ENCODE measurements at places on chromosomes 13 and 19.

DNA sequence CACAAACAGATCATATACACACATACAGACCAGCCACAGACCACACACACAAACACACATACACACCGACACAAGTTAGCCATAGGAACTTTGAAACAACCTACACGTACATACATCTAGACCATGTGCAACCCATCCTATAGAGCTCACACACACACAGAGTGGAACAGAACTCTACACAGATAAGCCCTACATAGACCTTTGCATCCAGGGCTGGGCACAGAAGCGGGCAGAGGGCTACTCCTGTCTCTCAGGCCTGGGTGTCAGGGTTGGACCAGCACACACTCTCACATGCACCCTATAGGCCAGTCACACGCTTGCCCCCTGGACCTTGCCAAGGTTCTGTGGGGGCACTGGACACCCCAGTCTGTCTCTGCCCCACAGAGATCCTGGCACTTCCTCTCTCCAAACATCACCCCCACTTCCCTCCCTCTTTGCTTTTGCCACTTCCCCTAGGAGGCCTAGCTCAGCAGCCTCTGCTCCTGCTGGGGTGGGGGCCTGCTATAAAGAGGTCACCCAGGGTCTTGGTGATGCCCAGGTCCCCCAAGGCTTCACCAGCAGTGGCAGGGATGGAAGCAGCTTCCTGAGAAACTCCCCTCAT is 5.8 kb upstream of the JUNB start:
- DNase-seq: no peak

GRCh38 chr19:45825263-45825605 is 10.1 kb upstream of the RSPH6A start:
- DNase-seq: no peak

DNA sequence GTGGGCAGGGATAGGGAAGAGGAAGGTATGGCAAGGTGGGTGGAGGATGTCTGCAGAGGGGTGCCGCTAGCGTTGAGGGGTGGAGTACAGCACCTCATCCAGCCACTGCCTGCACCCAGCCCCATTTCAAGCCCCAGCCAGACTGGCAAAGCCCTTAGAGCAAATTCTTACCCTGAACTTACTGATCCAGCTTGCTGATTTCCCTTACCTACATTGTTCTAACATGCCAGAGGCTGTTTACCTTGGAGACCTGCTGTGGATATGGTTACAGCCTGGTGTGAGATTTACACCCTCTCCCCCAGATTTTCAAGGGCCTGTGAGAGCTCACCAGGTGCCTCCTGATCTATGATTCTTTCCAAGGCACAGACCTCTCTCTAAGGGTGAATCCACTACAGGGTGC is 86.0 kb downstream of the ZNF726 start:
- DNase-seq: no peak

DNA sequence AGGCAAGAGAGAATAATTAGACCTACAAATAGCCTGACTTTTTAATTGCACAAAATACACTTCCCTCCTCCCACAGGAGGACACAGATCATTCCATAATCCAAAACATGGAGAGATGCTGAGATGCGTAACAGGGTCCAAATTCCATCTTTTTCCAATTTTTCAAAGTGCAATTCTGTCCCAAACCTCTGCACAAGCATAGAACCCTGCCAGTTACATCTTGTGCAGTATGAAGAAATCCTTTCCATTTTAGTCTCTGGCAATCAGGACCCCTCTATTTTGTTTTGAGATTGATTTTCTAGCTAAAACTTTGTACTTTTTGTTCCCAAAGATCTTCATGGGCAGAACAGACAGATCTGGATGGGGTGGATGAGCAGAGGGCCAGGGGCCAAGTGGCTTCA is 209.2 kb downstream of the B3GLCT start:
- DNase-seq: no peak

DNA sequence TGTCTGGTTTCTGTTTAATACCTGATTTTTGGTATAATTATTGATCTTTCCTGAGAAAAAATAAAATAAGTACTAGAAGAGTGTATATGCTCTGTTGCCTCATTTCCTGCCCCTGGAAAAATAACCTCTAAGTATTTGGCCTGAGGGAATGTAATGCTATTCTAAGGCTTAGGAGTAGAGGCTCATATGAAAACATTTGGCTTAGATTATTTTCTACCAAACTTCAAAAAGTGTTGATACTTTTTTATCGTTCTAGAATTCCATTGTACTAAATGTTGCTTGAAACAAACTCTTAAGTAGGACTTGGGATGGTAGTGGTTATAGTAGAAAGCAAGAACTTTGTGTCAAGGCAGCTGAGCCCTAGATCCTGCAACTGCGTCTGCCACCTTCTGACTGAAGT is 57.8 kb downstream of the COG3 start:
- no peak for DNase-seq

DNA sequence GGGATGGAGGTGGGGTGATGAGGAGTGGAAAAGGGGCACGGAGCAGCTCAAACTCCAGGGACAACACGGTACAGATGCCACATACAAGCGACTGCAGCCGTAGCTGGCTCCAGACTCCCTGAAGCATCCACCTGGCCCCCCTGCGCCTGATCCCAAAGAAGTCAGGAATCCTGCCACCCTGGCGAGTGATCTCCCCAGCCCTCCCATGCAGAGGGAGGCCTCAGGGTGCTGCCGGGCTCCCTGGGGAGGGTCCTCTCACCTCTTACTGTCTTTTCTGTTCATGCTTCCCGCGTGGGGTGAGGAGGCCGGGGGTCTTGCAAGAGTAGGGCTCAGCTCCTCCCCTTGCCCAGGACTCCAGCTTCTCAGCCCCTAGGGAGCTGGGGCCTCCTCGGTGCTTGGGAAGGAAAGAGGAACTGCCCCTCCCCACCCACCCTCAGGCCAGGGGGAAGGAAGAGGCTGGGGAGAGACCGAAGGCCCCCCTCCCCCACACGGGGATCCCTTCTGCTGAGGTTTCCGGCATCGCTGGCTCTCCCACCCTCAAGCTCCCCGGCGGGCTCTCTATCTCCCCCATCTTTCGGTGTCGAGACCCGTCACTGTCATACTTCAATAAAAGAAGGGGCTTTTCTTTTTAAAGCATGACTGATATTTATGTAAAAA is at the start of gene RASGRP4:
TSS of gene RASGRP4 (minus strand) at position 410 of the 657 bp plus-strand sequence. CDS start at position 282, 128 bp downstream.
- peak; percentile 48 for DNase-seq

DNA sequence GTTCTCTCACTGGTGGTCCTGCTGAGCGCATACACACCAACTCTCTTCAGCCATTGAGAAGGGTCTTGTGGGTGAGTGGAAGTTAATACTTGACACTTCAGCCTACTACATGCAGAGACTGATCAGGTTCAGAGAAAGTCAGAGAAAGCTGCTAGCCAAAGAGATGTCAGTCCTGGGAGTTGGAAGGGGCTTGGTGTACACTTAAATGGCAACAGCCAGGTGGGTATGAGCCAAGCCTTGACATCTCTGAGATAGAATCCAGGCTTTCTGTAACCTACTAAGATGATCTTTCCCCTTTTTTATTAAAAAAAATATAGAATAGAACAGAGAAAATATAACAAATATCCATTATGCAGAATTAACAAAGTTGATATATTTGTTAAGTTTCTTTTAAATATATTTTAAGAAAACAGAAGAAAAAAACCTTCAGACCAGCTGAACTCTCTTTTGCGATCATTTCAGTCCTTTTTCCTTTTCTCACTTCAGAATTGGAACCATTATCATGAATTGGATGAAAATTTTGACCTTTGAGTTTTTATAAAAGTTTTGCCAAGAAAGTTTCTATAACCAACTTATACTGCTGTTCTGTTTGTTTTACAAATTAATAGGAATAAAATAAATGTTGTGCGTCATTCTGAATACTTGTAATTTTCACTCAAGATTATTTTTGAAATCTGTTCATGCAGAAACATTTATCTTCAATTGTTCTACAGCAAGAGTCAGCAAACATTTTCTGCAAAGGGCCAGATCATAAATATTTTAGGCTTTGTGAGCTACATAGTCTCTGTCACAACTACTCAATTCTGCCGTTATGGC is 153.0 kb downstream of the RFC3 start:
- no peak for DNase-seq

DNA sequence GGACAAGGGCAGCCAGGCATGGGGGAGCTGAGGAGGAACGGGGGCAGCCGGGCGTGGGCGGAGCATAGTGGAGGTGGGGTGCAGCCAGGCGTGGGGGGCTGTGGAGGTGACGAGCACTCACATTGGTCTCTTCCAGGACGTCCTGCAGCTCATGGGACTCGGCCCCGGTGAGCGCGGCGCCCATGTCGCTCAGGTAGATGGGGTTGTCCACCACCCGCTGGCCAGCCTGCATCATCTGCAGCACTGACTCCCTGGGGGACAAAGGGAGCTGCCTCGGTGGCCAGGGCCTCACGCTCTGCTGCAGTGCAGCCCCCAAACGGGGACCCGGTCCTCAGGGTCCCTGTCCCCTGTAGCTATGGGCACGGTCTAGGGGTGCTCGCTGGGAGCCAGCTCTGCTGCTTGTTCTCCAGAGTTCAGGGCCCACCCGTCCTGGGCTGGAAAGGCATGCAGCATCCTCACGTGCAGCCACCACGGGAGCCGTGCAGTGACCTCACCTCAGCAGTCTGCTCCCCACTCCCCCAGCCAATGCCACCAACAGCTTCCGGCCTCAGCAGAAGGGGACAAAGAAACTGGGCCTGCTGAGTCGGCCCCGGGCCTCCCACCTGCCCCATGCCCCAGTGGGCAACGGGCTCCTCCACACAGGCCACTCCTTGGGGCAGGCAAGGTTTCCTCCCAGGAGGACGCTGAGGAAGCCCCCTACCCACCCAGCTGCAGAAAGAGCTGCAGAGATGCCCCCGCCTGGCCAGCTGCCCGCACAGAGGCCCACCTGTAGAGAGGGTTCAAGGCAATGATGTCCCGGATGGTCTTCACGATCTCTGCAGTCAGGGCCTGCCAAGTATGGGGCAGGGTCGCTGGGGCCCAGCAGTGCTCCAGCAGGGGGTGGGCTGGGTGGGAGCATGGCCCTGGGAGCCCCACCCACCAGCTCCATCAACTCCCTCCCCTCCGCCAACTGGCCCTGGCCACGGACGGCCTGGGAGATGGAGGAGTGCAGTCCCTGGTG is 12.1 kb downstream of the LONP1 start:
- no peak for DNase-seq

DNA sequence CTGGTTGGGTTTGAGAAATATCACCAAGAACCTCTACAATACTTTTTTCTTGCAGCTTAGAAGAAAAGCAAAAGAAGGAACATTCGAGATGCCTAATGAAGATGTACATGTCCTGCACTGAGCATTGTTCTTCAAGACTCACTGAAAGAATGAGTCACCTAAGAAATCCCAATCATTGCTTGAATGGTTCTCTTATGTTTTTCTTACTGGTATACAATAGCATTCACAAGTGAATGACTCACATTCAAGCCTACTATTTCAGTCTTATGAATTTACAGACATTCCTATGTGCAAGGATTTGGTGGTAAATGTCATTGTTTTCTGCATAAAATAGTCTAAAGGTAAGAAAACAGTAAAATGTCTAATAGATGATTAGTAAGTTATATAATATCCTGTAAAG is 594.6 kb downstream of the PCDH9 start:
- DNase-seq: no peak

- DNase-seq: no peak
Observed at GRCh38 chr13:59957438-59957837, 206.3 kb downstream of the DIAPH3 start.

- no peak for DNase-seq
Observed at GRCh38 chr19:35544110-35544802, 1.2 kb upstream of the TMEM147 start.

- no peak for DNase-seq
Observed at GRCh38 chr19:16889366-16889882, 625 bp downstream of the F2RL3 start.

- DNase-seq: no peak
Observed at GRCh38 chr13:100274942-100275506, 186.1 kb downstream of the PCCA start.

GRCh38 chr13:99997702-99998214 is 16.2 kb downstream of the ZIC2 start:
- DNase-seq: no peak

- DNase-seq: no peak
Observed at GRCh38 chr19:32823747-32824102, 45.8 kb downstream of the SLC7A9 start.

DNA sequence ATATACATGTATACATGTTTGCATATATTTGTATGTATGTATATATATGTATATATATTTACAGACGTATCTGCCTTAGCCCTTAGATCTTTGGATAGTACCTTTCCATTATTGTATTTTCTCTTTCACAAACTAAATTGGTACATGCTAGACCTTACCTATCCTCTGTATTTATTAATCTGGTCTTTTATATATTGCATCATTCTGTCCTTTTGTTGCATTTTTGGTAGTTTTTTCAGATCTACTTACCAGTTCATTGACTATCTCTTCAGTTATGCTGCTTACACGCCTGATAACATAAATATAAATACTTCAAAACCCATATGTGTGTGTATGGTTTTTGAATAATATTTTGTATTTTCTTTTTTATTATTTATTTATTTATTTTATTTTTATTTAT is 11.7 kb downstream of the ZNF613 start:
- DNase-seq: no peak

- DNase-seq: no peak
Observed at GRCh38 chr19:8185343-8186068, 23.7 kb upstream of the CERS4 start.

DNA sequence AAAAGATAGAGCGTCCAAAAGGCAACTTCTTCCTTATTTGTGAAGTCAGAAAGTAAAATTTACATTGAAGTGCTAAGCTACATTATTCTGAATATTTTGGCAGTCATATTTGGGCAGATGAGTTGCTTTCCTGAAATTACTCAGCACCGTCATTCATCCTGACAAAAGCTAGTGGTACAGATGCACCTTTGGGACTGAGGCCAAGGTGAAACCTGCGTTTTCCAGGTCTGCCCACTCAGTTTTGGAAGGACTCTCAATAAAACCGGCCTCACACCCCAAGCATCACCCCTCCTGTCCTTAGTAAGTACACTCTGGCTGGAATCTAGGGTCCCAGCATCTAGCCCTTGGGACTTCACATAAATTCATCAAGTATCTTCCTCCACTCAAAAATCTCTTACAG is 187.5 kb downstream of the TM9SF2 start:
- no peak for DNase-seq

DNA sequence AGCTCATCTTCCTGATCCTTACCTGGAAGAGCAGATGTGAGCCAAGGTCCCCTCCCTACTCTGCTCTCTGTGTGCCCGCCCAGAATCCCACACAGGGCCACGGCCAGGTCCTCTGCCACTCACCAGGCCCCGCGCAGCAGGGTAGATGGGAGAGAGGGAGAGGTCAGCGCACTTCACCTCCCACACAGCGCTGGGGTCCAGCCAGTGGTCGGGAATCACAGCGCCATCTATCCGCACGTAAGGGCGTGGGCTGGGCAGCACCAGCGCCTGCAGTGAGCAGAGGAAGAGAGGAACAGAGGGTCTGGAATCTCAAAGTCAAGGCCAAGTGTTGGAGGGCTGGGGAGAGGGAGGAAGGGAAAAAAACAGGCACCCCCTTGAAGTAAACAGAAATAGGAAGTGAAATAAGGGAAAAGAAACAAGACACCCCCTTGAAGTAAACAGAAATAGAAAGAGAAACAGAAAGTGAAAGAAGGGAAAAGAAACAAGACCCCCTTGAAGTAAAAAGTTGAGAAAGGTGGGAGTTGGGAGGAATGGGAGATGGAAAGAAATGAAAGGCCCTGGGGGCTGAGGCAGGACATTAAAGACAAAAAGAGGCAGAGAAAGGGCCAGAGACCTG is 7.0 kb upstream of the PLA2G4C start:
- no peak for DNase-seq

GRCh38 chr13:106922384-106922783 is 354.4 kb upstream of the ARGLU1 start:
- no peak for DNase-seq

- DNase-seq: no peak
Observed at GRCh38 chr13:100211016-100211710, 122.3 kb downstream of the PCCA start.
